ENCODE measurements at places on chromosomes 7 and 10.
A peak's percentile ranks its signal among the peaks of the same experiment; 100 is the strongest.

DNA sequence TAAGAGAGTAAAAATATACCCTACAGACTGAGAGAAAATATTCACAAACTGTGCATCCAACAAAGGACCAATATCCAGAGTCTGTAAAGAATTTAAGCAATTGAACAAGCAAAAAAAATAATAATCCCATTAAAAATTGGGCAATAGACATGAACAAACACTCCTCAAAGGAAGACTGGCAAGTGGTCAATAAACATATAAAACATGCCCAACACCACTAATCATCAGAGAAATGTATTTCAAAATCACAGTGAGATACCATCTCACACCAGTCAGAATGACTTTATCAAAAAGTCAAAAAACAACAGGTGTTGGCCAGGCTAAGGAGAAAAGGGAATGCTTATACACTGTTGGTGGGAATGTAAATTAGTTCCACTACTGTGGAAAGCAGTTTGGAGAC is 21.9 kb upstream of the ZNF804B start:
- DNase-seq = no peak

DNA sequence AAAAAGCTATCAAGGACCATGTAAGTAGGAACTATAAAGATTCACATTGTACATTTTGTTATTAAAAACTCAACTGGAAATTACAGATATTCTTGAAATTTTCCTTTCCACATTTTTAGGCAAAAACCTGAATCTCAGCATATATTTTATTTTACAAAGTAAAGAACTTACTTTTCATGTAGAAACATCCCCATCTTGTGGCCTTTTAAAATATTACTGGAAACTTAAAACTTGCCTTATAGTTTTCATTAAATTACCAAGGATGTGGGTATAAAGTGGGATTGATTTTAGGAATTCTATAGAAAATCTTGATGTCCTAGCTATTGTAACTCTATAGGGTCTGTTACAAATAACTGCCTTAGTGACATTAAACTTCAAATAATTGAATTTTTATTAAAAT is 10.6 kb downstream of the DBF4 start:
- DNase-seq = peak; percentile 85

- DNase-seq = no peak
These were observed 692 bp downstream of the NEURL1 start for GRCh38 chr10:103493916-103494877.

DNA sequence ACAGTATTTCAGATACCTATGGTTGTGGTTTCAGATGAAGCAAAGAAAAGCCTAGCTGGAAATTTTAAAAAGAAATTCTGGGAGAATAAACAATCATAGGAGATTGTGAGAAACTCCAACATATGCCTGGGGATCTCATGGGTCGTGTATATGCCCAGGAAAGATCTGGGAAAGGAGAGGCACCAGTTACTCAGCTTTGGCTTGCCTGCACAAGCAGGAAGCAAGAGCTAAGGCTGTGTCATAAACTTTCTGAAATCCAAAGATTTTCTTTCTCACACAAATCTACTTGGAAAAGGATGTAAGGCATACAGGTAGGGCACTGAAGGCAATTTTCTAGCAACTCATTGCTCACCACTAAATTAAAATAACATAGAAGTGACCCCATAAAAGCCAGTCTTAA is 373.6 kb downstream of the CDC14C start:
- DNase-seq = no peak

Data from inflammatory macrophage treated with lipopolysaccharide for 1 hour (primary cell).